ENCODE measurements at places on chromosomes 1 and 21. TPM values are rescaled to one million over a fixed set of nuclear protein-coding genes. Genes with fewer than 3 reads are reported as not detected.

IL10RB gene
- 21.5 TPM for total RNA-seq

SMAP2 gene
- 12.6 TPM for total RNA-seq

FGR gene
- 14.1 TPM for total RNA-seq

GRCh38 chr1:31428436-31429221 is 15.6 kb downstream of the SERINC2 start:
- no peak for DNase-seq

GRCh38 chr1:6601923-6602668 is 573 bp downstream of the KLHL21 start:
- DNase-seq, result peak; percentile 71

- peak; percentile 23 for DNase-seq
Observed at GRCh38 chr1:157490467-157491165, 61.7 kb downstream of the FCRL5 start.

DNA sequence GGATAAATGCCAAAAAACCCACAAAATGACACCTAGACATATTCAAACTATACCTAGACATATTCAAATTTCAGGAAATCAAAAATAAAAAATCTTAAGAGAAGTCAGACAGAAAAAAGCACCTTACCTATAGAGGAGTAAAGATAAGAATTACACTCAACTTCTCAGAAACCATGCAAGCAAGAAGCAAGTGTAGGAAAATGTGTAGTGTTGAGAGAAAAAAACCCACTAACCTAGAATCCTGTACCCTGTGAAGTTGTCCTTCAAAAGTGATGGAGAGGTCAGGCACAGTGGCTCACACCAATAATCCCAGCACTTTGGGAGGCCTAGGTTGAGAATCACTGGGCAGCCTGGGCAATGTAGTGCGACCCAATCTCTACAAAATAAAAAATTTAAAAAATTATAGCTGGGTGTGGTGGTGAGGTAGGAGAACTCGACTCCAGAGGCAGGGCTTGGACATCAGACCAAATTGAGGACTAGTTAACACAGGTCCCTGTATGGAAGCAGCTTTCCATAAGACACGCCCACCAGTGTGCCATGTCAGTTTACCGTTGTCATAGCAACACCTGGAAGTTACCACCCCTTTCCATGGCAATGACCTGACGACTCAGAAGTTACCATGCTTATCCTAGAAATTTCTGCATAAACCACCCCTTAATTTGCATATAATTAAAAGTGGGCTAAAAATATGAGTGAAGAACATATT is 20.7 kb downstream of the PDIK1L start:
- DNase-seq, result no peak

GRCh38 chr1:118039170-118039569 is 109.6 kb downstream of the WDR3 start:
- no peak for DNase-seq

DNA sequence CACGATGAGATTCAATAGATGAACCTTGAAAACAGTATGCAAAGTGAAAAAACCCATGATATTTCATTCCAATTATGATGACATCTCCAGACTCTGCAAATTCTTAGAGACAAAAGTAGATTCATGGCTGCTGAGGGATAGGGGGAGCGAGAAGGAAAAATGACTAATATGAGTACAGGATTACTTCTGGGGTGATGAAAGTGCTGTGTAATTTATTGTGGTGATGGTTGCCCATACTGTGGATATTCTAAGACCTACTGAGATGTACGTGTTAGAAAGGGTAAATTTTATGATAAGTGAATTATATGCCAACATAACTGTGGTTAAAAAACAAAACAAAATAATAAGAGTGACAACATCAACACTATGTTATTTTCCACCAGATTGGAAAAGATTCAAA is 18.9 kb upstream of the RGS7 start:
- no peak for DNase-seq

- DNase-seq, result no peak
Observed at GRCh38 chr1:26221094-26221493, 12.9 kb upstream of the CEP85 start.

DNA sequence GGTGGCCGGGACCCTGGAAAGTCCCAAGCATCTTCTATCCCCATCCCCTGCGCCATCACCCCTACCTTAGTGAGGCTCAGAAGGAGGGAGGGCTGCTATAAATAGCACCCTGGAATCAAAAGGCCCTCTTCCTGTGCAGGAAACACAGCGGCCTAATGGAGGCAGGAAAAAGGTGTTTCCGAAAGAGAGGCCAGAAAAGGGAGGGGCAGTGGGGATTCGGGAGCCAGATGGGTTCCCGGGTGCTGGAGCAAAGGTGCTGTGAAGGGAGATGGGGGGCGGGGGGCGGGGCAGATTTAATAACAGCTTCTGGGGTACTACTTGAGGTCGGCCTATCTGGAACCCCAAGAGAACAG is 16.6 kb downstream of the NAV1 start:
- no peak for DNase-seq

Measured in ovary (tissue), 10 donors.